ENCODE measurements at places on chromosomes 1 and 21.

DNA sequence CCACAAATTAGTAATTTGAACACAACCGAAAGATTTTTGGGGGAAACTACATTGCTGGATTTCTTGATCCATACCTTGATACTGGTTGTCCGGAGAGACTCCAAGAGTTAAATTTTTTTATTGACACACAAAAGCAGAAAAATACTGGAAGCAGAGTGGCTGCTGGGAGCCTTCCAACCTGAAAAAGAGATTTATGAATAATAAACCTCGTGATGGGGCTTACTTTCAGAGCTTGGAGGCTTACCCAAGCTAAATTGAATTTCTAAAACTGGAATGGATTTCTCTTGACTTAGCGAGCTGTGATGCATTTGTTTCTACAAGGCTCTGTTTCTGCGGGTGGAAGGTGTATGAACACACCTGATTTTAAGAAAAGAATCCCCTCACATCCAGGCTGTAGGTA lies 35.7 kb downstream of the PCP4 start:
- DNase-seq = no peak

DNA sequence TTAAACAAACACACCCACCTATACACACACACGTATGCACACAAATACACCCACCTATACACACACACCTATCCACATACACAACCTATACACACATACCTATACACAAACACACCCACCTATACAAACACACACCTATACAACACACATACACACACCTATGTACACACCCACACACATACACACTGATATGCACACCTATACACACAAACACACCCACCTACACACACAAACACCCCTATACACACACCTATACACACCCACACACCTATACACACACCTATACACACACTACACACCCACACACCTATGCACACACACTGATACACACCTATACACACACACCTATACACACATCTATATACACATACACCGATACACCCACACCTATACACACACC lies 115.7 kb upstream of the VAMP3 start:
- DNase-seq = no peak

DNA sequence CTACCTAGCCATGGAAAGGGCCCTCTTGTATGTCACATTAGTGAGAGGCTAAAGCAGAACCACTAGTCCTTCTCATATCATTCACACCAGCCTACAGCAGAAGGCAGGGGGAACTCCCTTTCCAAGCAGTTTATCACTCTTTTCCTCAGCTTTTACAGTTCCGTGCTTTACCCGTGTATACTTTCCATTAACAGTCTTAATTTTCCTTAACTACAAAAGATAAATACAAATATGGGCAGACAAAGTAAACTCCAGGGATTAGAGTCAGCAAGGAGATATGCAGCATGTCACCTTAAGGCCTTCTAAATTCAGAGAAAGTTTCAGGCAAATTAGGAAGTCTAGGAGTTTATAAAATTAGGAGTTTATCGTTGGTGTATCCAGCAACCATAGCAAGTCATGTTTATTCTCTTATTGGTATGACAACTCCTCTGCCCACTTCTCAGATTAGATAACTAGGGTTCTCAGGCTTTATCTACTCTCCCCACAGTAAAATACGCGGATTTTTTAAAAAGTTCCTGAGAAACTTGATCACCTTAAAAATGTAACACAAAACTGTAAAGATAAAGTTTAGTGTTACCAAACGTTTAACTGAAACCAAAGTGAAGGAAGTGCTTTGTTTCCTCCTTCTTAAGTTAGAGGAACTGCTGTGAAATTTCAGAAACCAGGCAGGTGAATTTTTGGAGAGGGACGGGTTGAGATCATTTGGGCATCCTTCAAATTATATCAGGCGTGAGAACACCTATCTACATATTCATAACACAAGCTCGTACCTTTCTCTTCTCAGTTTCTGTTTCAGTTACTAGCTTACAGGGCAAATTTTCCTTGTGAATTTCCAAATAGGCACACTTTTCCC lies 42.7 kb upstream of the SLC19A2 start:
- DNase-seq = no peak

DNA sequence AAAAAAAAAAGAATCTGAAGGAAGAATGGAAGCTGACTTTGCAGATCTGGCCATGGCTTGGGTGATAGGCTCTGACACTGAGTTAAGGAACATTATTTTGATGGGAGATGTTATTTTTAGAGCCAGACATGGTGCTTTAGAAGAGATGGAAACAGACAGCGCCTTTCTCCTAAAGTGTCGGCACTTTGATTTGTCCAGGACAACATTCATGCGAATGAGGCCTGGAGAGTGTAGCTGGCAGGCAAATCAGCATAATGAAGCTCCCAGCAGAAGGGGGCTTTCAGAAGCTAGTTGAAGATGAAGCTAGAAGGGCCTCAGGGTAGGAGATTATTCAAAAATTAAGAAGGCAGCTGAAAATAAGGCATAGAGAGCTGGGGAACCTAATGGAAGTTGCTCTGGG lies 397.7 kb downstream of the RWDD3 start:
- no peak for DNase-seq

- no peak for DNase-seq
Measured at GRCh38 chr1:200907611-200908097, 13.0 kb downstream of the INAVA start.
